GM20000 (cell line): ENCODE measurements at places on chromosomes 7 and 10.

- DNase-seq: no peak
These were observed 95.0 kb downstream of the CDCA7L start for GRCh38 chr7:21850531-21851285.

DNA sequence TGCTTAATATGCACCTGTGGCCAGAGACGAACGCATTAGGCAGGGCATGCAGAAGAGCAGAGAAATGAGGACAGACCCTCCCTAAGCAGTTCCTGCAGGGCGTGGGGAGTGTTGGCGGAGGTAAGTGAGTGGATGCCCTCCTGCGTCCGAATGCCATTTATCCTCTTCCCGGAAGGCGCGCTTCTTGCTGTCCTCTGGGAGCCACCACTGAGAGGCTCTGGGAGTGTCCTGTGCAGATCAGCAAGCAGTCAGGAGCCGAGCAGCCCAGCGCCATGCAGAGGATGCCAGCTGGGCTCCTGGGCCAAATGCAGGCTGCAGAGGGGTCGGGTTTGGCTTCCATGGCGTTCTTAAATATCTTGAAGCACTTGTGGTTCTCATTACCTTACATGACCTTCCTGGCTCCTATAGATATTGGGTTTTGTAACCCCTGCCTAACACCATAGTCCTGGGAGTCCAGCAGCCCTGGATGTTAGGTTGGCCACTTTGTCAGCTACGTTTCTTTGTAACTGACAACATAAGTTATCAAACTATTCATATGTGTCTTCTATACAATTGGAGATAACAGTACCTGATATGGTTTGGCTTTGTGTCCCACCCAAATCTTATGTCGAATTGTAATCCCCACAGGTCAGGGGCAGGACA, 30.0 kb upstream of the SLIT1 start:
- DNase-seq: no peak

- no peak for DNase-seq
These were observed 99.7 kb downstream of the MAPK8 start for GRCh38 chr10:48406204-48406603.

DNA sequence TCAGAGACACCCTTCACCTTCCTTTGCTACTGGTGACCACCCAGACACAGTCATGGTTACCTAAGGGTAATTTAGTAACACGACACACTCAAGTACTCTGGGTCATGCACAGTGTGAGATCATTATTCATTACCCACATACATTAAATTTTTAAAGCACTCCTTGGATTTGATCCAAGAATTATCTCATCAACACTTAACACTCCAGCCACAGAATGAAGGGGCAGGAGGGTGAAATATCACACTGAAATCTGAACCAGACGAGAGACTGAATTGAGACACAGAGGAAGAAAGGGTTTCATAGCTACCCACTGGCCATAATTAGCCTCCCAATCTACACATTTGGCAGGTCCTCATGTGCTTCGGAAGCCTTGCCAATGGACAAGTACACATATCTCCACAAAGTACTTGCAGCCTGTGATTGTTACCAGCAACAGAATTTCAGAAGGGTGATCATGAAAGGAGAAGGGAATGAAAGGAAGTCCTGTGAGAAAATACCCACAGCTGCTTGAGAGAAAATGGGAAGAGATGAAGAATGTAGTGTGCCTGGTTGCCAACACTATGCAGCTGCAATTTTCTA, 189.3 kb downstream of the POLR1F start:
- DNase-seq: no peak

GRCh38 chr7:158586499-158587161, 993 bp downstream of the PTPRN2 start:
- DNase-seq: no peak

- no peak for DNase-seq
These were observed 438.1 kb upstream of the NRP1 start for GRCh38 chr10:33772370-33773252.
